ENCODE measurements at places on chromosomes 1 and 21. TPM values are rescaled to one million over a fixed set of nuclear protein-coding genes. Genes with fewer than 3 reads are reported as not detected.

RRP1 gene
- total RNA-seq, result 10.1 TPM

DNA sequence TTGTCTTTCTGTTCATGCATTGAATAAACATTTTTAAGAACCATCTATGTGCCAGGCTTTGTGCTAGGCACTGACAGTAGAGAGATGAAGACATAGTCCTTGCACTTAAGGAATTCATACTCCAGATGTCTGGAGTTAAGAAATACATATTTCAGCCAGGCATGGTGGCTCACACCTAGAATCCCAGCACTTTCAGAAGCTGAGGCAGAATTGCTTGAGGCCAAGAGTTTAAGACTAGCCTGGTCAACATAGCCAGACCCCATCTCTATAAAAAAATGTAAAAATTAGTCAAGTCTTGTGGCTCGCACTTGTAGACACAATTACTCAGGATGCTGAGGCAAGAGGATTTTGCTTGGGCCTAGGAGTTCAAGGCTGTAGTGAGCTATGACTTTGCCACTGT is 18.6 kb upstream of the YTHDF2 start:
- DNase-seq, result no peak

DNA sequence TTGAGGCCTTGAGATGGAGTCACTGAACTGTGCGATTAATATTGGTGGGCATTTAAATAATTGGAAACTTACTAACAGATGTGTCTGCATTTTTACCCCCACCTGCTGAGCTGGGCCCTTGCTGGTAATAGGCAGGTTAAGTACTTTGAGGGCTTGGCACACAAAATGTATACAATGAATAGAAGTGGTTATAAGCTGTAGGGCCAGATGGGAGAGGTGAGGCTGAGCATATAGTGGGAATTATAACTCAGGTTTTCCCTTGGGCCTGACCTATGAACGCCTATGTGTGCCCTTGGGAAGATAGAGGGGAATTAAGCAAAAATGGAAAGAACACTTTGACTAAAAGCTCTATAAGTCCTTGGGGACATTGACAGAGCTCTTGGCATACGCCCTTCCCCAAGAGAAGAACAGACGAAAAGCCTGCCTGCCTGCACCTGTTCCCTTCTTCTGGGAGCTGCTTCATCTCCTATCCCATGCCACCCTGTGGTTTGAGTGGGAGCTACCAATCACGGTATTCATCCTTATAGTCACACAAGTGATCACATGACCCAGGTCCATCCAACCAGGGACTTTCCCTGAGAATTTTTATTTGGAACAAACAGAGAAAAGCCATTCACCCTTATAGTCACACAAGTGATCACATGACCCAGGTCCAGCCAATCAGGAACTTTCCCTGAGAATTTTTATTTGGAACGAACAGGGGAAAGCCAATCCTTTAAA is 260.7 kb upstream of the CSF3R start:
- DNase-seq, result no peak

BRDT gene
- total RNA-seq, result not detected

GRCh38 chr1:66443793-66444192 is 90.2 kb upstream of the SGIP1 start:
- DNase-seq, result no peak

DNA sequence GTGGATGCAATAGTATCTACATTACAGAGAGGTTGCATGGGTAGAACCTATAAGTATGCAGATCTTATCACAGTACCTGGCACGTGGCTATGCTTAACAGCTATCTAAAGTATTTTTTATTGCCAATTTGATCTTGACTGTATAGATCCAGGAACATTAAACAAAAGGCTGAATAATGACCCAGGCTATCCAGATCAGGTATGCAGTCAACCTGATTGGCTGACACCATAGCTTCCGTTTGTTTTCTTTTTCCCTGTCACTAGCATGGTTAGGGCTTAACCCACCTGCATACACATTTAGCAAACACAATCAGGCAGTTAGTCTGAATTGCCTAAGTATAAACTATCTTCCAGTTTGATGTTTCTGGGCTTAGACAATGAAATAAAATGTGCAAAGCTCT is 264.9 kb upstream of the PLXNA2 start:
- DNase-seq, result no peak

GRCh38 chr1:39691383-39692151 is at the start of gene HPCAL4:
Gene HPCAL4 (minus strand): TSS chr1:39691433. CDS start chr1:39684603, 6,830 bp downstream.
- peak; percentile 93 for DNase-seq
